Heart left ventricle (tissue), 16 donors: ENCODE measurements at places on chromosomes 16 and 17.

DNA sequence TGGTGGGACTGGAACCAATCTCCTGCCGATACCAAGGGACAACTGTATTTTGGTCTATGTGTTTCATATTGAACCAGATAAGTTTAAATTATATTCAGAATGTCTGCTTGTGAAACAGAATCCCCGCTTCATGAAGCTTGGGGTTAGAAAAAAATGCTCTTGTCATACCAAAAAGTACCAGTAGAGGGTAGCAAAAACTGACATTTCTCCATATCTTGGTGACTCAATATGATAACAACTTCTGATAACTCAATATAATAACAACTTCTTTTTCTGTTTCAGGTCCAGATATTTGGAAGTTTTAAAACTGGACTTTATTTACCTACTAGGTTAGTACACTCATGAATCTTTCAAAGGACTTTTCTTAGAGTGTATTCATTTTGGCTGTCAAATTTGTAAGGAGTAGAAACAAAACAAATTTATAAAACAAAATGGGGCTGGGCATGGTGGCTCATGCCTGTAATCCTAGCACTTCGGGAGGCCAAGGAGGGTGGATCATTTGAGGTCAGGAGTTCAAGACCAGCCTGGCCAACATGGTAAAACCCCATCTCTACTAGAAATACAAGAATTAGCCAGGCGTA is 52.3 kb upstream of the ADCY7 start:
- no peak for DNase-seq

DNA sequence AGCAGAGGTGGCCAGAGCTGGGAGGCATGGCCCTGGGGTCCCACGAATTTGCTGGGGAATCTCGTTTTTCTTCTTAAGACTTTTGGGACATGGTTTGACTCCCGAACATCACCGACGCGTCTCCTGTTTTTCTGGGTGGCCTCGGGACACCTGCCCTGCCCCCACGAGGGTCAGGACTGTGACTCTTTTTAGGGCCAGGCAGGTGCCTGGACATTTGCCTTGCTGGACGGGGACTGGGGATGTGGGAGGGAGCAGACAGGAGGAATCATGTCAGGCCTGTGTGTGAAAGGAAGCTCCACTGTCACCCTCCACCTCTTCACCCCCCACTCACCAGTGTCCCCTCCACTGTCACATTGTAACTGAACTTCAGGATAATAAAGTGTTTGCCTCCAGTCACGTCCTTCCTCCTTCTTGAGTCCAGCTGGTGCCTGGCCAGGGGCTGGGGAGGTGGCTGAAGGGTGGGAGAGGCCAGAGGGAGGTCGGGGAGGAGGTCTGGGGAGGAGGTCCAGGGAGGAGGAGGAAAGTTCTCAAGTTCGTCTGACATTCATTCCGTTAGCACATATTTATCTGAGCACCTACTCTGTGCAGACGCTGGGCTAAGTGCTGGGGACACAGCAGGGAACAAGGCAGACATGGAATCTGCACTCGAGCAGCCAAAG is 2.3 kb downstream of the CSF3 start:
- DNase-seq, result peak; percentile 44

GRCh38 chr16:58462997-58463941 is 36.7 kb upstream of the NDRG4 start:
- no peak for DNase-seq

DNA sequence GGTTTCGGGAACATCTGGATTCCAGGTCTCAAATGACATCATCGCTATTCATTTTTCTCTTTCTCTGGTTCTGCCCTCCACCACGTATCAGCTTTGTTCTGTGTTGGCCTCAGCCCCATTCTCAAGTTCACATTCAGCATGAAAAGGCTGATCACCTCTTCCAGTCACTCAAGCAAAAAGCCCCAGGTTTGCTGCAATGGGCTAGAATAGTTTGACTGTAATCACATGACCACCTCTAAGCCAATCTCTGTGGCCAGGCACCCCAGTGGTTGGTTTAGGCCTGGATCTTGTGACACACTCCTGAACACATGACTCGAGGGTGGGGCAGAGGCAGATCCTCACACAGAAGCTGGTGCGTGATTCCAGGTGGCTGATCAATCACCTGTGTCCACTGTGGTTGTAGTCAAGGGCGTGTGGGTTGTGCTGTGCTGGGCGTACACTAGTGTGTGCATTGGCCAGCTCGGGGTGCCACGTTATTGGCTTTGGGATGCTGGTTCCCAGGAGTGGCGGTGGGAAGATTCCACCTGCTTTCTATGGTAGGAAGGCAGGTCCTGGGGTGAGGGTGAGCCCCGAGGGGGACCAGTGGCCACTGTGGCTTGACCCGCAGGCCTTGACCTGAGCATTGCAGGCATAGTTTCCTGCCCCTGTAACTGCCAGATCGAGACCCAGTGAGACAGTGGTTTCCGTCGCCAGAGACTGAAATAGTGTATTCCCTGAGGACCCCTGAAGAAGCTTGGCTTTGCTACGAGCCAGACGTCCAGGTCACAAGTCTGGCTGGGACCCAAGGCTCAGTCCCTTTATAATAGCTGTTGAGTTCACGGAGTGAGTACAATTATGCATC is 12.0 kb downstream of the EEF2K start:
- peak; percentile 63 for DNase-seq

- DNase-seq, result no peak
These were observed 262.6 kb upstream of the MYOCD start for GRCh38 chr17:12402963-12403622.

GRCh38 chr17:78672005-78672404 is 94.8 kb upstream of the DNAH17 start:
- no peak for DNase-seq

DNA sequence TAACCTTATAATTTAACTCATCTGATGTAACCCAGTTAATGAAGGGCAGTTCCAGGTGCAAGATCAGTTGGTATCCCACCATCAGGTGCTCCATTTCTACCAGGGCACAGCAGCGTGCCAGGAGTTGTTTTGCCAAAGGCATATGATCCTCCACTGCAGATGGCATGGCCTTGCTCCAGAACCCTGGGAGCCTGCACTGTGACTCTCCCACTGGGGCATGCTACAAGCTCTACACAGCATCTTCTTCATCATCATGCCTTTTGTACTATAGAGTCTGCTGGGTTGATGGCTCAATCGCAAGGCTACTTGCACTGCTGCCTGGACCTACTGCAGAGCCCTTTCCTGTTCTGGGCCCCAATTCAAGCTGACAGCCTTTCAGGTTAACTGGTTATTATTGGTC is 11.3 kb upstream of the MAPT start:
- no peak for DNase-seq

GRCh38 chr16:54460263-54460860 is 173.8 kb upstream of the IRX3 start:
- no peak for DNase-seq

DNA sequence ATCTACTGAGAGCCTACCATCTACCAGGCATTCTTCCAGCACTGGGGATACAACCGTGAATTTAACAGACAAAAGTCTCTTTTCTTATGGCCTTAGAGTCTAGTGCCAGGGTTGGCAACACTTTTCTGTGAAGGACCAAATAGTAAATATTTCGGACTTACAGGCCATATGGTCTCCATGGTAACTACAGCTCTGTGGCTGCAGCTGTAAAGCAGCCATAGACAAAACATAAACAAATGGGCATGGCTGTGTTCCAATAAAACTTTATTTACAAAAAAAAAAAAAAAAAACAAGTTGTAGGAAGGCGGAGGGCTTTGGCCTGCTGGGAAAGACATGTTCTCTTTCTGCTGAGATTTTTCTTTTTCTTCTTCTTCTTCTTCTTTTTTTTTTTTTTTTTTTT is 98.7 kb downstream of the ABCC12 start:
- DNase-seq, result no peak

- DNase-seq, result no peak
These were observed 48.7 kb upstream of the GINS3 start for GRCh38 chr16:58343562-58343961.

DNA sequence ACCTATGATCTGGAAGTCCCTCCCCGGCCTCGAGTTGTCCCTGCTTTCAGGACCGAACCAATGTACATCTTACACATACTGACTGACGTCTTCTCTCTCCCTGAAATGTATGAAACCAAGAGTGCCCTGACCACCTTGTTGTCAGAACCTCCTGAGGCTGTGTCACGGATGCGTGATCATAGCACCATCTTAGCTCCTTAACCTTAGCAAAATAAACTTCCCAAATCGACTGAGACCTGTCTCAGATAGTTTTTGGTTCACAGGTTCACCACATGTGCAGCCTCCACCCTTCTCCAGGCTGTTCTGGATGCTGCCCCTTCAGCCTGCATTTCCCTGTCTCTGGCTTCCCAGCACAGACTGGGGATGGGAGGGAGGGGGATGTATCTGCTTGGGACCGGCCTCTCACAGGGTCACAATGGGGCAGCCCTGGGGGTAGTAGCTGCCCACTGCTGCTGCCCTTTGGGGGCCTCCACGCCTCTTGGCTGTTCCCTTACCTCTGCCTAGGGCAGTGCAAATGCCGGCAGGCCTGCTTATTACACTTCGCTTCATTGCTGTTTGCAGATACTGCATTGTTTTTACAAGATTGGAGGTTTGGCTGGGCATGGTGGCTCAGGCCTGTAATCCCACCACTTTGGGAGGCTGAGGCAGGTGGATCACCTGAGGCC is 69.8 kb downstream of the NT5M start:
- DNase-seq, result peak; percentile 18

DNA sequence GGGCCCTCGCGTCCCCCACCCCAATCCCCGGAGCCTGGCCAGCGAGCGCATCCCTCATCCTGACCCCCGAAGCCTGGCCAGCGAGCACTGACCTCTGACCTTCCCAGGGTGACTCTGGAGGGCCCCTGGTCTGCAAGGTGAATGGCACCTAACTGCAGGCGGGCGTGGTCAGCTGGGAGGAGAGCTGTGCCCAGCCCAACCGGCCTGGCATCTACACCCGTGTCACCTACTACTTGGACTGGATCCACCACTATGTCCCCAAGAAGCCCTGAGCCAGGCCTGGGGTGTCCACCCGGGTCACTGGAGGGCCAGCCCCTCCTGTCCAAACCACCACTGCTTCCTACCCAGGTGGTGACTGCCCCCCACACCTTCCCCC is 2.3 kb downstream of the TPSD1 start:
- peak; percentile 15 for DNase-seq

DNA sequence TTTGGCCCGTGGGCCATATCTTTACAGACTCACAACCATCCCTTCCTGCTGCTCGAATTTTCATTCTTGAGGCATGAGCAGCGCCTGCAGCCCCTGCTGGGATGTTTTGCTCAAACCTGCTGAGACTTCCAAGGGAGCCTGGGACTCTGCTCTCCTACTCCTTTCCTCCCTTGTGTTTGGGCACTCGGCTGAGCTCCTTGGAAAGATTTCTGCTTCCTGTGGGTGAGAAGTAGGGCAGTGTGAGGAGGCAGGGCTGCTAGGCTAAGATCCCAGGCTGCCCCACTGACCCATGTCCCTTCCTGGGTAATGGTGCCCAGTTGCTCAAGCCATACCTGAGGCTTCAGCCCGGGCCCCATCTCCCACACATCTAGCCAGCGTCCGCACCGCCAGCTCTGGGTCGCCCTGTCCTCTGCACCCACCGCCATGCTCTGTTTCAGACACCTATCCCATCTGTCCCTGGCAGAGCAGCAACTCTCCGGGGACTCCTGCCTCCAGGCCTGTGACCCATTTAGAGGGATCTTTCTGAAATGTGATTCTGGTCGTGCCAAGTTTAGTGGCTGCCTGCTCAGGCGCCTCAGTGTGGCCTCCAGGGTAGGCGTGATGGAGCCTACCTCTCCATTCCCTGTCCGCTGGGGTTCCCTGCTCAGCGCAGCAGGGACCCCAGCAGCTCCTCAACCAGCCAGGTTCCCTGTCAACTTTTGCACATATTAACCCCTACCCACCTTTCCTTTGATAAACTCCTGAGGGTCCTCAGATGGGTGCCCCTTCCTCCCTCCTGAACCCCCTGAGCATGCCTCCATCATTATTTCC is 190.1 kb downstream of the CCDC182 start:
- DNase-seq, result no peak

GRCh38 chr16:85235991-85236817 is 123.9 kb upstream of the CIBAR2 start:
- DNase-seq, result peak; percentile 70

DNA sequence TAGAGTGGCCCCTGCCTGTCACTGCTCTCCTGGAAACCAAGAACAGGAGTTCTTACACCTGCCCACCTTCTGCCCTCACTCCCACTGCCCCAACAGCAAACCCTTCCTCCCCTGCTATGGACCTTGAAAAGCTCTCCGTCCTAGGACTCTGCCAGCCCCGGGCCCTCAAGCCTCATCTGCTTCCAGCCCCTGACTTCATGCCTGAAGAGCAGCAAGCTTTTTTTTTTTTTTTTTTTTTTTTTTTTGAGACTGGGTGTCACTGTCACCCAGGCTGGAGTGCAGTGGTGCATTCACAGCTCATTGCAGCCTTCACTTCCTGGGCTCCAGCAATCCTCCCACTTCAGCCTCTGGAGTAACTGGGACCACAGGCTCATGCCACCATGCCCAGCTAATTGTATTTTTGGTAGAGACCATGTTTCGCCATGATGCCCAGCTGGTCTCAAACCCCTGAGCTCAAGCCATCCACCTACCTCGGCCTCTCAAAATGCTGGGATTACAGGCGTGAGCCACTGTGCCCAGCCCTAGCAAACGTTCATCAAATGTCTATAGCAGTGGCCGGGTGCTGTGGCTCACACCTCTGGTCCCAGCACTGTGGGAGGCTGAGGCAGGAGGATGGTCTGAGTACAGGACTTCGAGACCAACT is 16.9 kb downstream of the CARHSP1 start:
- no peak for DNase-seq
